Posterior cingulate gyrus (tissue), 11 donors: ENCODE measurements at places on chromosomes 13 and 19.

DNA sequence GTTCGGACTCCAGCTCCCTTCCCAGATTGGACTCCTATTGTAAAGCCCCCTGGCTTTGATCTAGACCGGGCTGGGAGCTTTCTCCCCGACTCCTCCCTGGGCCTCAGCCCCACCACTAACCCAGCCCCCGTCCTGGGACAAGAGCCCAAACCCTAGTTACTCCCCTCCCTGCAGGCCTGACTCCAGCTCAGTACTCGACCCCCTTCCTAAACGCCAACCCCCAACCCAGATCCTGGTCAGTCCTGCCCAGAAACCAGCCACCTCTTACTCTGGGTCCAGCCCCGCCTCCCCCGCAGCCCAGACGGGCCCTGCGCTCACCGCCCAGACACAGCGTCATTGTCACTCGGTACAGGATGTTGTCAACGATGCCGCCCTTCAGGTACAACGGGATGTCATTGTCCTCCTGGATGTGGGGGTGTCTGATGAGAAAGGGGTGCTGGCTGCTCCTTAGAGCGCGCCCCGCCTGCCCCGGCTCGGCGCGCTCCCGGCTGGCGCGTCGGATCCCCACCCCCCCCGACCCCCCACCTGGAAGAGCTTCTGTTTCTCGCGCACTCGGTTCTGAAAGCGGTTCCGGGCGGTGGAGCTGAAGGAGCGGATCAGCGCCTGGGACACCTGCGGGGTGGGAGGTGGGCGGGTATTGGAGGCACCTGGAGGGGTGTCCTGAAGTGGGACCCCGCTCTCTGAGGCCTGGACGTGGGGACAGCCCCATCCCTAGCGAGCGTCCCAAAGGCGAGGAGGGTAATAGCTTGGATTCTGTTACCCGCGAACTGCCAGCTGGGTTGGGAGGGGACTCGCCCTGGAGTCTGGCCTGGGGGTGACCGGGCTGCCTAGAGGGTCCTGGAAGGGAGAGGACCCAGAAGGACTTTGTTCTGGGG, 866 bp downstream of the COX7A1 start:
- peak; percentile 88 for DNase-seq

- DNase-seq: no peak
Measured at GRCh38 chr13:48154671-48155070, 59.8 kb upstream of the MED4 start.

- DNase-seq: peak; percentile 72
Measured at GRCh38 chr19:17659996-17660395, 28.2 kb downstream of the UNC13A start.

DNA sequence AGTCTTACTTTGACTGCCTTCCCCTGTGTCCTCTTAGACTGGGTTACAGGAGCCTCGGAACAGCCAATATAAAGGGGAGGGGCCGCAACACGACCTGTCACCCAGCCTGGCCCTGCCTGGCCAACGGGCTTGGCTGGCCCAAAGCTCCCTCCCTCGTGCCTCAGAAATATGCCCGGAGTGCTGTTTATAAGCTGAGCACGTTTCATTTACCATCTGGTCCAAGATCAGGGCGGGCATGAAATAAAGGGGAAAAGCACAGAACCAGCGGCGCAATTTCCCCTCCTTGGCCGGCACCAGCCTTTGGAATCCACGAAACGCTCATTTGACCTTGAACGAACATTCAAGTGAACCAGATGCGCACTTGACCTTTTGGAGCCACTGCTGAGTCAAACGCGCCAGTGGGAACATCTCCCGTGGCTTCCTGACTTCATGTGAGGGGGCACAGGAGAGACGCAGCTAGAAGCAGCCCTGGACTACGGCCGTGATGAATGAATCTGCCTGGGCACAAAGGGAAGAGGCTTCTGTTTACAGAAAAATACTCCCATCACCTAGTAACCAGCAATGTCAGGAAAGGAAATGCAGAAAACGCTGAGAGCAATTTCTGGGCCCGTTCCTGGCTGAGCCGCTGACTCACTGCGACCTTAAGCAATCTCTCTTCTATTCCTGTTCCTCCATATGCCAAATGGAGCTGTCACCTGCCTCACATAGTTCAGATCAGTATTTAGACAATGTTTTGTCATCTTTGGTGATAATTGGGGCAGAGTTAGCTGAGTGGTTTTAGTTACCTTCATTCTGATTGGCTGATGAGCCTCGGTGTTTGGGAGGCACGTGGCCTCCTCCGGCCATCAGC, 53.3 kb downstream of the RFX2 start:
- peak; percentile 47 for DNase-seq

DNA sequence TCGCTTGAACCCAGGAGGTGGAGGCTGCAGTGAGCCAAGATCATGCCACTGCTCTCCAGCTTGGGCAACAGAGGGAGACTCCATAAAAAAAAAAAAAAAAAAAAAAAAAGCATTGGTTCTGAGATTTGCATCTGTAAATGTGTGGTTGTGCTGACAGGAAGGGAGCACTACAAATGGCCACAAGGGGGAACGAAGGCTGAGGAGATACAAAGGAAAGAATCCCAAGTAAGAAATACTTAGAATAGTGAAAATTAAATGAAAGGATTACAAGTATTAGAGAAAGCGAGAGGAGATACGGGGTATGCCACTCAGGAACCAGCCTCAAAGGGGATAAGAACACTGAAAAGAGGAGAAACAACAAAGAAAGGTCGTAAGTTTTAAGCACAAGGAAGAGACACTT, 284.9 kb downstream of the KLF12 start:
- no peak for DNase-seq

DNA sequence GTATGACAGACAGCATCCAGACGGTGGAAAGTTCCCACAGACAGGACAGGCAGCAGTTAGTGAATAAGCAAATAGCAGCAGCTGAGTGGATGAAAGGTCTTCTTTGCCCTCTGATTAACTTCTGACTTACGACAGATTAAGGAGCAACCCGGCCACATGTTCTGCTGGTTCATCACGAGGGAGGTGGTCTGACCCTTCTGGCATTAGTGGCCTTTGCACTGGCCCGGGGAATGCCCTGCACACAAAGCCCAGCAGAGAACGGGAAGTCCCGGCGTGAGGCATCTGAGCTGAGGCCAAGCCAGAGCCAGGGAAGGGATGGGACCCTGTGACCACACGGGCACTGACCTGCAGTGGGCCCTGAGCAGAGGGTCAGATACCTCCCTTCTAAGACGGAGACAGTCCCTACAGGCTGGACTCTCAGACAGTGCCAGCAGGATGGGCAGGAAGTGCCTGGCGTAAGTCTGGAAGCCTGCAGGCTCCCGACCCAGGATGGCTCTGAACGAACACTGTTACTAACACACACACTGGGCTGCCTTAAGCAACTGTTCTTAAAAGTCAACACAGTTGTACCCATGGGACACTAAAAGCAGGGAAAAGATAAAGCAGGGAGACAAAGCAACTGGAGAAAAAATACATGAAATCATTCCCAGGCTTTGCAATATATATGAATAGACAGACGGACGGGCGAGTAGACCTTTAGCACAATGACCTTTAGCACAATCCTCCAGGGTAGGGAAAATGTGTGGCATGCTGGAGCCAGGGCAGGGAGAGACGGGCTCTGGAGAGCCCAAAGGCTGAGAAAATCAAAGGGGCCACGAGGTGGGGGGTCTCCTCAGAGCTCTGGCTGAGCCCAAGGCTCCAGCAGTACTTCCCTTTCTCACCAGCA, 6.3 kb downstream of the C19orf12 start:
- no peak for DNase-seq

- no peak for DNase-seq
Measured at GRCh38 chr19:42247640-42248199, 5.3 kb upstream of the GSK3A start.

DNA sequence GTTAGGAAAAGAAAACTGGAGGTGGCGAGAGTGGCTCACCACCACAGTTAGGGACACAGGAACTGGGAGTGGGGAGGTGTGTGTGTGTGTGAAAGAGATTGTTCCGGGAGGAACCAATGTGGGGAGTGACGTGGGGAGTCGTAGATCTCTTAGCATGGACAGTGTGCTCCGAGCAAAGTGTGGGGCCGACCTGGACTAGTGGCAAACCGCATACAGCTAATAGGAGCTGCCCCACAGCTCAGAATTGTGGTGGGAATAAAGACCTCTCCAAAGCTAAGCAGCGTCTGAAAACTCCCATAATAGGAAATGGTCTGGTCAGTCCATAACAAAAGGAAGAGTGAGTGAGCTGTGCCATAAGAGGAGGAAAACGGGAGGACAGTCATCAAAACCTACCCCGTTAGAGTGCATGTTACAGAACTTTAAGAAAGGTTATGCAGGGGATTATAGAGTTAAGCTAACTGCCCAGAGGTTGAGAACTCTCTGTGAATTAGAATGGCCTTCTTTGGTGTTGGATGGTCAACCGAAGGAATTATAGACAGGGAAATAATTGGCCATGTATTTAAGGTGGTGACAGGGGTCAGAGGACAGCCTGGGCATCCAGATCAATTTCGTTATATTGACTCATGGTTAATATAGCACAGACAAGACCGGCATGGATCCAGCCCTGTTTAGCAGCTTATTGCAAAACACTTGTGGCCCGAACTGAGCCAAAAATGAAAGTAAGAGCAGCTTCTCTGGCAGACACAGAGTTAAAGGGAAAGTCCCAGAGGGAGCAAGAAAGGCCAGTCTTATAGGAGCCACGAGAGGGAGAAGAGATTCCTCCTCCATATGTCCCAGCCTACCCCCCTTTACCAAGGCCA, 8.9 kb upstream of the SLC15A1 start:
- no peak for DNase-seq

GRCh38 chr19:3821857-3822364, 35.7 kb upstream of the MATK start:
- DNase-seq: peak; percentile 55

GRCh38 chr19:21581646-21582240, 76.3 kb downstream of the ZNF429 start:
- DNase-seq: no peak

- DNase-seq: no peak
Measured at GRCh38 chr19:53037101-53038097, 7.1 kb upstream of the ERVV-2 start.

GRCh38 chr13:97566907-97567306, 132.9 kb downstream of the RAP2A start:
- no peak for DNase-seq

- DNase-seq: no peak
Measured at GRCh38 chr13:27592865-27593264, 27.5 kb downstream of the LNX2 start.

- DNase-seq: peak; percentile 5
Measured at GRCh38 chr13:101453784-101454201, 1.3 kb downstream of the ITGBL1 start.

- DNase-seq: no peak
Measured at GRCh38 chr19:48826606-48827020, 9.7 kb downstream of the HSD17B14 start.

DNA sequence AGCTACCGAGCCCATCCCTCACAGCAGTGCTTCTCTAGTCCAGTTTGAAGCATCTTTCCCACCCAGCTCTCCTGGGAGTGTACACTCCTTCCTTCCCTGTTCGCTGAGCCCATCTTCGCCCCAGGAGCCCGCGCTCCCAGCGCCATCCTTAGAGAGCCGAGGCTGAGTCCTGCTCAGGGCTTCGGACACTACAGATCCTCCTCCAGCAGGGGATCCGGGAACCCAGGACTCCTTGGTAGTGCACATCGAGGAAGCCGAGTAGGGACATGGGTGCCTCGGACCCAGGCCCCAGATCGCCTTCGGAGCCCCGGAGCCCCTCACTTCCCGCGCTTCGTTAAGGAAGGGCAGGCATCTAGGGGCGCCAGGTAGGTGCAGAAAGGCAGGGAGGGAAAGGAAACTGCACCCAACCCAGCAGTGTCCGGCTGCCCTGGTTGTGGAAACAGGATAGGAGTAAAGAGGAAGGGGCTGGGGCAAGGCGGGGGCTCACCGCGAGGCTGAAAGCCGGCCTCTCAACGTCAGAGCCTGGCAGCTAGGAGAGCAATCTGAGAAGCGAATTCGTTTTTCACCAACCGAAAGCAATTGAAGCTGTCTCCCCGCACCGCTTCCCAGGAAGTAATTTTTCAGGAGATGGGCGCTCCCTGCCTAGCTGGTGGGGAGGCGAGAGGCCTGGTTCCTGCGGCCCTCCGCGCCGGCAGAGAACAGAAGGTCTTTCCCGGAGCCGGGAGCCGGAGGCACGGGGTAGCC, 1.0 kb downstream of the PDX1 start:
- DNase-seq: no peak

DNA sequence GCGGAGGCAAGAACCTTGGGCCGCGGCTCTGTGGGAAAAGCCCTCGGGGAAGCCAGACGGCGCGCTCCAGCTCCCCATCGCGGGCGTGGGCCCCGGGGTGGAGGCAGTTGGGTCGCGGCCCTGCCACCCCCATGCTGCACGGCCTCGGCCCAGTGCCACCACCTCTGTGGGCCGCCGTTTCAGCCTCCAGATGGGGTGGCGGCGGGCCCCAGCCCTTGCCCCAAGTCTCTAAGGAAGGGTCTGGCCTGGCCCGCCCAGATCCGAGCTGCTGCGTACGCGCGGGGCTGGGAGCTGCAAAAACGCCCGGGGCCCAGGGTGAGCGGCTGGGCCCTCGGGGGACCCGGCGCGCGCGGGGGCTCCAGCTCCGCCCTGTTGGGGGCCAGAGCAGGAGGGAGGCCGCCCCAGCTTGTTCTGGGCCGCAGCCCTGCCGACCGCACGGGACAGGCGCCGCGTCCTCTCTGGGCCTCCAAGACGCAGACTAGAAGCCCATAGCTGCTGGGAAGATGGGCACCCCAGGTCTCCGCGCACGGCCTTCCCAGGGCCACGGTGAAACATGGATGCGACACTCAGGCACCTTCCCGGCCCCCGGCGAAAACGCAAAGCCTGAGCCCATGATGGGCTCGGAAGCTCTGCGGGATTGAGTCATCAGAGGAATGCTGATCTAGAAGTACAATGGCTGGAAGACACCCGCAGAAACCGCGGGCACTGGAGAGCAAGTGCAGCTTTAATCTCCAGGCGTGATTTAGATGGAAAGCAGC, 110.1 kb downstream of the KCTD15 start:
- no peak for DNase-seq

GRCh38 chr13:35165205-35165604, 223.1 kb downstream of the NBEA start:
- DNase-seq: no peak

DNA sequence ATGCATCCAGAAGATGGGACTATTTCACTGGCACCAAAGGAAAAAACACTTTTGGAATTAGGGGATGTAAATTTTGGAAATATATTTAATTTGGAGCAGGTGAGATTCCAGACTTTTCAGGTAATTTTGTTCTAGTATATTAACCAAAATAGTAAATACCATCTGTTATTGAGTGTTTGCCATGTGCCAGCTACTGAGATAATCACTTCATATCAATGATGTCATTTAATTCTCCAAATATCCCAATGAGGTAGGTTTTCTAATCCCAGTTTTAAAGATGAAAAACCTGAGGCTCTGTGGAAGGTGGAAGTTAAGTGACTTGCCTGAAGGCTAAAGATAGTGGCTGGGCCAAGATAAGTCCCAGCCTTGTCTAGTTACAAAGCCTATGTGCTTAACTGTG, 95.2 kb downstream of the TDRD3 start:
- no peak for DNase-seq

DNA sequence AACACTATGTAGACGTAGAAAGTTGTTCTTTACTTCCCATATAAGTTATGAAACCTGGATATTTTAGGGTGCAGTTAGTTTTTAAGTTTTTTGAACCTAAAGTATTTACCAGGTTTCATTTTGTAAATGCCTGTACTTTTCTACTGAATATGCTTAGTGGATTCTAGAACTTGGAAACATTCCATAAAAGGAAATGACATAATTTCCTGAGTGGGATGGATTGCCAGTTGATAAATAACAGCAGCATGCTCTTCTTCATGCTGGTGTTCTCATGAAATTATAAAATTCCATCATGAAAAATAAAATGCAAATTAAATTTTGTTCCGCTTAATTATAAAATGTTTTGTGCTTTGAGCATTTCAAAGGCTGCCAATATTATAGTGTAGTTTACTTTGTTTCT, 362.2 kb upstream of the PCDH20 start:
- DNase-seq: no peak

- DNase-seq: no peak
Measured at GRCh38 chr13:44703371-44703770, 127.2 kb upstream of the TSC22D1 start.
